ENCODE measurements at places on chromosomes 5 and 9. TPM values are rescaled to one million over a fixed set of nuclear protein-coding genes. Genes with fewer than 3 reads are reported as not detected.
A peak's percentile ranks its signal among the peaks of the same experiment; 100 is the strongest.

Gene SARDH
- total RNA-seq, result not detected

Gene LECT2
- total RNA-seq, result not detected

Gene CDH9
- not detected for total RNA-seq

Gene FBP2
- total RNA-seq, result not detected

Gene PCDHA11
- total RNA-seq, result 6.0 TPM

Gene PRDM9
- total RNA-seq, result not detected

Gene RANBP17
- total RNA-seq, result 22.5 TPM

Gene TBC1D9B
- total RNA-seq, result 118 TPM

Gene BTNL8
- not detected for total RNA-seq

Gene GMCL2
- not detected for total RNA-seq

Gene IFNB1
- total RNA-seq, result not detected

Gene IFNK
- total RNA-seq, result not detected

Gene UGT3A1
- not detected for total RNA-seq

Gene RNF183
- not detected for total RNA-seq

Gene YIPF5
- 119 TPM for total RNA-seq

Gene TAF11L5
- not detected for total RNA-seq

GRCh38 chr9:71515107-71515506 lies 253.2 kb downstream of the CEMIP2 start:
- no peak overlapping the region for H3K27ac ChIP-seq
- H3K27me3 ChIP-seq, result peaks cover 21% of the 10 kb centered on the region
- H3K36me3 ChIP-seq, result no peaks in the 10 kb centered on the region
- no peak overlapping the region for H3K4me3 ChIP-seq
- no peaks in the 10 kb centered on the region for H3K4me1 ChIP-seq

DNA sequence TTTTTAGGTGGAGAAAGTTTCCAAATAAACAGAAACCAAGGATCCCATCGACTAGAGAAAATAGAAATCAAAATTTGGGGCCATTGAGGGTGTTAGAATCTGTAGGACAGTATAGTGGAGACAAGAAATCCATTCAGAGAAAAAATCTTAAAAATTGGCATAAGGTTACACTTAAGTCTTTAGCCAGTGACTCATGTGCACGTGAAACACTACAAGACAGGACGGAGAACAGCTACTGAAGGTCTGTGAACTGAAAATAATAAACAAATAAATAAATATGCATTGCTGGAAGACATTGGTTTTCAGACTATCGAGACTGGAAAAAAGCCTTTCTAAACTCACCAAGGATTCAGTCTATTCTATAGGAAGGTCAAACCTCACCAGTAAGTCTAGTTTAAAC lies 1955.5 kb downstream of the MAT2B start:
- no peak overlapping the region for H3K27ac ChIP-seq
- H3K4me3 ChIP-seq, result no peak overlapping the region
- H3K36me3 ChIP-seq, result no peaks in the 10 kb centered on the region
- H3K27me3 ChIP-seq, result peaks cover 2% of the 10 kb centered on the region

- no peaks in the 10 kb centered on the region for H3K4me1 ChIP-seq
- no peak overlapping the region for H3K4me3 ChIP-seq
- H3K36me3 ChIP-seq, result no peaks in the 10 kb centered on the region
- no peak overlapping the region for H3K27ac ChIP-seq
- no peak for DNase-seq
- H3K27me3 ChIP-seq, result peaks cover 6% of the 10 kb centered on the region
Observed at GRCh38 chr5:79809743-79810142, 120.1 kb downstream of the CMYA5 start.

- no peaks in the 10 kb centered on the region for H3K27me3 ChIP-seq
- H3K4me3 ChIP-seq, result no peak overlapping the region
- H3K36me3 ChIP-seq, result no peaks in the 10 kb centered on the region
- peak overlapping the region; percentile 58 for H3K27ac ChIP-seq
Observed at GRCh38 chr5:33275391-33275790, 165.4 kb upstream of the TARS1 start.

DNA sequence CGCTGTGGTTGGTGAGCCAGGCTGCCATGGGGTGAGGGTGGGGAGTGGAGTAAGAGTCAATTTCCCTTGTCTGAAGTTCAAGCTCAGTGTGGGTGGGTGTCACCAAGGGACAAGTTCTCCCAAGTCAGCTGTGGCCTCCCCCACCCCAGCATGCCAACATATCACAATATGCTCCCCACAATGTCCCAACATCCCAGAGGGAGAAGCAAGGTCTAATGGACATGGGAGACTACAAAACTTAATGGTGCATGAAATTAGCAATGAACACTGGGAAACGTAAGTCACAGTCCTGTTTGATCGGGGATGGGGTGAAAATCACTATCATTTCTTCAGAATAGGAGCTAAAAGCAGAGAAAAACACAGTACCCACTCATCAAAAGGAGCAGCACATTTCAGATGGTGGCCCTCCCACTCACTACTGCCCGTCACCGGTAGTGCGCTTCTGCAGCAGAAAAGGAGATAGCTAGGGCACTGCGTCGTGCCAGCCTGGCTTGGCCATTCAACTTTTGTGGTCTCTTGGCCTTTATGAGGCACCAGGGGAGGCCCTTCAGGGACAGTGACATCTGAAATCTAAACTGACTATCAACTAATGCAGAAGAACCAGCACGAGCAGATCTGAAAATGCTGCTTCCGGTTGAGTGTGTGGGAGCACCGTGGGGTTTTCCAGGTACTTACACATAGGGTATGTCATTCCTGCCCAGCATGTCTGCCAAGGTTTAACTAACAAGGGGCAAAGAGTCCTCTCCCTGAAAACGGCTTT lies 20.5 kb upstream of the NDFIP1 start:
- H3K4me3 ChIP-seq, result no peak overlapping the region
- H3K27ac ChIP-seq, result no peak overlapping the region
- no peaks in the 10 kb centered on the region for H3K4me1 ChIP-seq
- H3K27me3 ChIP-seq, result no peaks in the 10 kb centered on the region

- no peak overlapping the region for H3K27ac ChIP-seq
- DNase-seq, result no peak
- no peaks in the 10 kb centered on the region for H3K27me3 ChIP-seq
- no peak overlapping the region for H3K4me3 ChIP-seq
- peaks cover under 1% of the 10 kb centered on the region for H3K36me3 ChIP-seq
- peaks cover 9% of the 10 kb centered on the region for H3K4me1 ChIP-seq
Observed at GRCh38 chr5:113240951-113241726, 193.7 kb downstream of the TSSK1B start.

DNA sequence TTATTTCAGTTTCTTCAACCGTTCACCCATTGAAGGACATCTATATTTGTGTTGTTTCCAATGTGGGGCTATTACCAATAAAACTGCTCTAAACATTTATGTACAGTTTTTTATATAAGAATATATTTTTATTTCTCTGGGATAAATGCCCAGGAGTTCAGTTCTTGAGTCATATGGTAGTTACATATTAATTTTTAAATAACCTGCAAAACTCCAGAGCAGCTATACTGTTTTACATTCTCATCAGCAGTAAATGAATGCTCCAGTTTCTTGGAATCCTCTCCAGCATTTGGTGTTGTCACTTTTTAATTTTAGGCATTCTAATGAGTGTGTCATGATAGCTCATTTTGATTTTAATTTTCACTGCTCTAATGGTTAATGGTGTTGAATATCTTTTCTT lies 36.2 kb downstream of the CDK7 start:
- H3K4me3 ChIP-seq, result no peak overlapping the region
- peaks cover 22% of the 10 kb centered on the region for H3K36me3 ChIP-seq
- H3K27me3 ChIP-seq, result no peaks in the 10 kb centered on the region
- DNase-seq, result no peak

- no peak for DNase-seq
- no peak overlapping the region for H3K4me3 ChIP-seq
- no peaks in the 10 kb centered on the region for H3K36me3 ChIP-seq
Observed at GRCh38 chr9:123482295-123482968, 126.4 kb downstream of the CRB2 start.

GRCh38 chr5:171773106-171773505 lies 12.5 kb upstream of the SMIM23 start:
- no peak overlapping the region for H3K4me3 ChIP-seq
- H3K36me3 ChIP-seq, result peaks cover 1% of the 10 kb centered on the region
- DNase-seq, result no peak
- no peaks in the 10 kb centered on the region for H3K4me1 ChIP-seq

DNA sequence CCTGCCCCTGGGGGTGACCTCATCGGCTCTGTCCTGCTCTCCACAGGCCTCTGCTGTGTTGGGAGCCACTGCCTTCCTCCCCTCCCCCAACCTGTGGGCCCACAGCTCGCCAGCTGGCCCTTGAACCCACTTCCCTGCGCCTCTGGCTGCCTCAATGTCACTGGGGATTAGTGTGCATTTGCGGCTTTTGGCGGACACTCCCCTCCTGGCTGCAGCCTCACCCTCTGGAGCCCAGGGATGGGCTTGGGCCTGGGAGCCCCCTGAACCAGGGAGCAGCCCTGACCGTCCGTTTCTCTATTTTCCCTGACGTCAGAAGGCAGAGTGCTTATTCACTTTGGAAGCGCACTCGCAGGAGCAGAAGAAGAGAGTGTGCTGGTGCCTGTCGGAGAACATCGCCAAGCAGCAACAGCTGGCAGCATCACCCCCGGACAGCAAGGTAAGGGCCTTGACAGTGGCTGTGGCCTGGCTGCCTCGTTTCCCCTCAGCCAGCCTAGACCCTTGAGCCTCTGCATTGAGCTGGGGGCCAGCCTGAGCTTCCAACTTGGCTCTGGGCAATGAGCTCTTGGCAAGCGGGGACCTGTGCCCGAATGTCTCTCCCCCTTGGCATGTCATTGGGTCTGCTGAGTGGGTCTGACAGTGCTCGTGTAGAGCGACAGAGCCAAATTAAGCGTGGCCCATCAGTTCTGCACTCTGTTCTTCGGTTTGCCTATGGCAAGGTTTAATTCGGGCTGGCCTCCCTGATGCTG lies 73.1 kb downstream of the RGS3 start:
- no peaks in the 10 kb centered on the region for H3K36me3 ChIP-seq
- H3K27ac ChIP-seq, result no peak overlapping the region
- H3K4me1 ChIP-seq, result peaks cover 10% of the 10 kb centered on the region
- no peaks in the 10 kb centered on the region for H3K27me3 ChIP-seq

DNA sequence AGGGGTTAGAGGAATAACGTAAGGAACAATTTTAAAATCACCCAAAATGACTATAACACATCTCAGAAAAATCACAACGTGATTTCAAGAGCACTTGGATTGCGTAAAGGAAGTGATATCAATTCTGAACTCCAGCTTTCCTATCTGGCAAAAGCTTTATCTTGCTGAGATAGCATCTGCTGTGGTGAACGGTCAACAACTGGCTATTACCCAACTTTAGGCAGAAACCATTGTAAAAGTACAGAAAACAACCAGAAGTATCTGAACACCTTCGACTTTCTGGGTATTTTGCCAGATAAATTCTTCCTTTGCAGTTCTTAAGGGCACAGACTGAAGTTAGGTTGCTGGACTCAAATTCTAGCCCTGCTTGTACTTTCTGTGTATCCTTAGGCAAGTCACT lies 9.2 kb downstream of the ABLIM3 start:
- no peak overlapping the region for H3K27ac ChIP-seq
- peaks cover 4% of the 10 kb centered on the region for H3K36me3 ChIP-seq
- H3K4me3 ChIP-seq, result no peak overlapping the region

- no peaks in the 10 kb centered on the region for H3K27me3 ChIP-seq
- H3K4me1 ChIP-seq, result no peaks in the 10 kb centered on the region
- no peak overlapping the region for H3K4me3 ChIP-seq
- no peak for DNase-seq
- H3K27ac ChIP-seq, result no peak overlapping the region
Observed at GRCh38 chr5:41246376-41246775, 33.0 kb upstream of the C6 start.

GRCh38 chr5:83972909-83973308 lies 252.3 kb upstream of the HAPLN1 start:
- DNase-seq, result no peak
- no peaks in the 10 kb centered on the region for H3K27me3 ChIP-seq
- no peak overlapping the region for H3K4me3 ChIP-seq

- no peak for DNase-seq
- peaks cover 58% of the 10 kb centered on the region for H3K27me3 ChIP-seq
- peaks cover 1% of the 10 kb centered on the region for H3K36me3 ChIP-seq
- no peak overlapping the region for H3K27ac ChIP-seq
- H3K4me3 ChIP-seq, result no peak overlapping the region
Observed at GRCh38 chr9:133248726-133249295, 26.2 kb downstream of the ABO start.

GRCh38 chr5:85893996-85894395 lies 723.7 kb upstream of the COX7C start:
- peaks cover 16% of the 10 kb centered on the region for H3K27me3 ChIP-seq
- no peak overlapping the region for H3K4me3 ChIP-seq
- no peak for DNase-seq
- no peaks in the 10 kb centered on the region for H3K36me3 ChIP-seq

DNA sequence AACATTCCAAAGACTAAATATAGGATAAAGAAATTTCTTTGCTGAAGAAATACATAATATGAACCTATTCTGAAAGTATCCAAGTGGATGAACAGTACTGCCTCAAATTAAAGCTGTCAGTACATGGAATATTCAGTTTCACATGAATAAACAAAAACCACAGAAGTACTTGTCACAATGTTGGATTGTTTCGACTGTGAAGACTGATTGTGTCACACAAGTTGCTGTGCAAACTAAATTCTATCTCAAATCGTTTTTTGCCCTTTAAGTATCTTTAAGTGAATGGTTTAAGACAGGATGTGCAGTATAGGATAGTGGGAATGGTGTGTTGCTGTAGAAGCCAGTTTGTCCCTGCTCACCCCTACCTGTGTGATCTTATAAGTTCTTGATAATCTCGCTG lies 137.4 kb upstream of the OTULINL start:
- no peak for DNase-seq
- peak overlapping the region; percentile 90 for H3K4me3 ChIP-seq
- H3K27me3 ChIP-seq, result no peaks in the 10 kb centered on the region
- H3K27ac ChIP-seq, result peak overlapping the region; percentile 99

GRCh38 chr9:11868795-11869194 lies 824.4 kb upstream of the TYRP1 start:
- DNase-seq, result no peak
- no peak overlapping the region for H3K4me3 ChIP-seq
- H3K4me1 ChIP-seq, result no peaks in the 10 kb centered on the region
- no peak overlapping the region for H3K27ac ChIP-seq
- H3K36me3 ChIP-seq, result no peaks in the 10 kb centered on the region

DNA sequence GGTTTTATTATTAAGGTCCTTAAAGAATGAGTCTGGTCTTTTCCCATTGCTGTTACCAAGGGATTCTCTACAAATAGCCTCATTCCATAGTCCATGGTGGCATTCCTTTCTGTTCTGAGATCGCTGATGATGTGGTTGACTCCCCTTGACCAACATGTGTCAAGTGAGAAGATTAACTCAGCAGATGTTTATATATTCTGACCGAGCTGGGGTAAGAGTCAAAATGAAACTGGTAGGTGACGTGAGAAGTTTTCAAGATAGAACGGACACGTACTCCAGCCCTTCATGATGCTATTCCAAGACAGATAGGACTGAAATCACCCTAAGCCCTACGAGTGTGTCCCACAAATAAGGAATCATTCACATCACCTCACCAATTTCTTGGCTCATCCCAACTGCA lies 155.5 kb upstream of the WWC1 start:
- no peak overlapping the region for H3K27ac ChIP-seq
- peaks cover 17% of the 10 kb centered on the region for H3K4me1 ChIP-seq
- peaks cover 3% of the 10 kb centered on the region for H3K27me3 ChIP-seq
- DNase-seq, result no peak
- no peak overlapping the region for H3K4me3 ChIP-seq

- DNase-seq, result peak; percentile 60
- no peaks in the 10 kb centered on the region for H3K27me3 ChIP-seq
- peaks cover 50% of the 10 kb centered on the region for H3K4me1 ChIP-seq
- H3K4me3 ChIP-seq, result peak overlapping the region; percentile 44
Observed at GRCh38 chr9:121298689-121299466, 30.9 kb downstream of the GSN start.

Measured in chondrocyte (in vitro differentiated cells).